ENCODE measurements at places on chromosomes 13 and 19. TPM values are rescaled to one million over a fixed set of nuclear protein-coding genes. Genes with fewer than 3 reads are reported as not detected.
A peak's percentile ranks its signal among the peaks of the same experiment; 100 is the strongest.

- no peak overlapping the region for H3K4me3 ChIP-seq
- no peak for DNase-seq
- no peaks in the 10 kb centered on the region for H3K4me1 ChIP-seq
- H3K27me3 ChIP-seq = no peaks in the 10 kb centered on the region
- H3K27ac ChIP-seq = no peak overlapping the region
- H3K36me3 ChIP-seq = no peaks in the 10 kb centered on the region
These were observed 9.9 kb upstream of the SHC2 start for GRCh38 chr19:470701-471100.

- DNase-seq = no peak
- no peaks in the 10 kb centered on the region for H3K27me3 ChIP-seq
- no peak overlapping the region for H3K4me3 ChIP-seq
- H3K27ac ChIP-seq = no peak overlapping the region
These were observed 13.9 kb upstream of the GNA11 start for GRCh38 chr19:3080286-3080685.

DNA sequence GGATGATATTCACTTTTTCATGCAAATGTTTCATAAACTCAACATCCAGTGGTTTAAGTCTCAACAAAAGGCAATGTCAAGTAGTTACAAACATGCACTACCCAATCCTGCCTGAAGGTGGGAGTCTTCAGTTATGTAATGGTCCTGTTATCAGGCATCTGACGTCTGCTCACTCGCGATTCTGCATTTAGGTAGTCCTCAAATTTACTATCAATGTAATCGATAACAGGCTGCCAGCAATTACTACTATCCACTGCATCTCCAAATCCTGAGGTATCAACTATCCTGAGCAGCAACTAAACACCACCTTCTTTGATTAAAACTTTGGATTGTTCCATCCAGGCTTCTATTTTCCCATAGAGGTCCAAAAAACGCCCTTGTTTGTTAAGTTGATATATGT lies 51.2 kb downstream of the NLRP12 start:
- H3K4me3 ChIP-seq = no peak overlapping the region
- H3K27me3 ChIP-seq = no peaks in the 10 kb centered on the region
- DNase-seq = peak; percentile 18
- H3K4me1 ChIP-seq = no peaks in the 10 kb centered on the region
- H3K27ac ChIP-seq = no peak overlapping the region

- peaks cover 44% of the 10 kb centered on the region for H3K36me3 ChIP-seq
- H3K27ac ChIP-seq = peak overlapping the region; percentile 99
- no peak for DNase-seq
- H3K4me3 ChIP-seq = no peak overlapping the region
- H3K4me1 ChIP-seq = peaks cover 54% of the 10 kb centered on the region
- no peaks in the 10 kb centered on the region for H3K27me3 ChIP-seq
These were observed 3.1 kb downstream of the SMG9 start for GRCh38 chr19:43751466-43752220.

IRGC gene
- total RNA-seq = not detected

MAN2B1 gene
- 147 TPM for total RNA-seq

HRC gene
- total RNA-seq = not detected

POLR2E gene
- 72.4 TPM for total RNA-seq

ZNF66 gene
- total RNA-seq = 7.4 TPM

STOML3 gene
- not detected for total RNA-seq
